ENCODE measurements at places on chromosomes 2 and 18.

DNA sequence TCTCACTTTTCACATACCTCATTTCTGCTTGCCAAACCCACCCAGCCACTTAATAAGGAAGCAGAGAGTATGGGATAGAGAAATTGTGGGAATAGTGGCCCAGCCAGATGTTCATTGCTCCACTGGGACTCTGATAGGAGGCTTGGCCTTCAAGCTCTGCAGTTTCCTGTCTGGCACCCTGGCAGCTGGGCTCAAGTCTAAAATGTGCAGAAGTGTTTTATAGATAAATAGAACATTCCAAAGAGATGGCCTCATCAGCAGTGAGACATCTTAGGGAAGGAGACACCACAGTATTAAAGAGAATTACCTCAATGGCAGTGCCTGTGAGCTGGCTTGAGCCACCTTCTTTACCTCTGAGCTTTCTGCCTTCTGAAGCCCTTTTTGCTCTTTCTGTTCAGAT lies 24.7 kb downstream of the COPS7B start:
- DNase-seq: no peak

GRCh38 chr2:18630941-18631340 lies 41.6 kb upstream of the NT5C1B start:
- DNase-seq: no peak

DNA sequence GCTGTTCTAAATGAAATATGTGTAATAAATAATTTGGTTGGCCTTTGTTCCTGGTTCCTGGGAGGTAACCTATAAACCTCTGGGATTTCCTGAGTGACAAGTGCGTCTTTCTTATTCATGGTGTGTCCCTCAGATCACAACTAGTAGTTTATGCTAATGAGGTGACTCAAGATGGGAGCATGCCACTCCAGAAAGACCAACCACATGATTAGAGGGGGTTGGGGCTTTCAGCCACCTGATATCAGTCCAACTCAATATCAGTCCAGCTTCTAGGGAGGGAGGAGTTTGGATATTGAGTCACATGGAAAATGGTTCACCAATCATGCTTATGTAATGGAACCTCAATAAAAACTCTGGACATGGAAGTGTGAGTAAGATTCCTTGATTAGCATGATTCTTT lies 96.6 kb downstream of the QPCT start:
- DNase-seq: no peak

DNA sequence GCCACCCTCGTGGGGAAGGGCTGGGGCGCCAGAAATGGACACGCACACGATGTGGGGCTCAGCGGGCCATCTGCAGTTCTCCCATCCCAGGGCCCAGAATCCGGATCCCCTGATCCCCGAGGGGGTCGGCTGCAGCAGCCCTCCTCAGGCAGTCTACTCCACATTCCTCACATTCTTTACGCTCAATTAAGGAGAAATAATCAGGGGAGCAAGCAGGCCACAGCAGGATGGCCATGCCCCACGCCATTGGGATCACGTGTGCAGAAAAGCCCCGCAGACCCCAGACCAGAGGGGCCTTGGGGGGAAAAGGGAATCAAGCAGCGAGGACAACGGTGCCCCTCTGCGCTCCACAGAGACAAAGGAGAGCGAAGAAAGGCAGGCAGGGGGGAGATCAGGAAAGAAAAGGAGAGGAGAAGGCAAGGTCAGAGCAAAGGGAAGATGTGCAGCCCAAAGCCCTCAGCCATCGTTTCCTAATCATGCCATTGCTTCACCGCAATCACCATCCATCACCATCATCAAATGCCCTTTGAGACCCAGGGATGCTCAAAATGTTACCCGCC lies 17.5 kb upstream of the PKDCC start:
- no peak for DNase-seq

- DNase-seq: no peak
Measured at GRCh38 chr2:142769761-142770160, 107.7 kb upstream of the KYNU start.

DNA sequence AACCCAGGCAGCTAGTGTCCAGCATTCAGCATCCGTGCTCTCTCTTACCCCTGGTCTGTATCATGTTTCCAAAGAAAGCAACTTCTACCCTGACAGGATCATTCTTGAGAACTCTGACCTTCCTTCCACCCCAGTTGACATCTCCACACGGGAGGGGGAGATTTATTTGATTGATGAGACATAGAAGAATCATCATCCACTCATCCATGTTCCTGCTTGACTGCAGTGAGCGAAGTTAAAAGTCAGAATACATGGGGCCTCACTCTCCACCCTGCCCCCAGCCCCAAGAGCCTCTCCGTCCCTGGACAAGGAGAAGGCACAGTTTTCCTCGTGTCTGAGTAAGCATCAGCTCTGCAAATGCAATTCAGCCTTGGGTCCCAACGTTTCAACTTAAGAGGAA lies 356.0 kb upstream of the TNP1 start:
- DNase-seq: no peak

Measured in right atrium auricular region (tissue), 2 donors.